Neural crest cell (in vitro differentiated cells): ENCODE measurements at places on chromosomes 4 and X.
A peak's percentile ranks its signal among the peaks of the same experiment; 100 is the strongest.

- peaks cover 4% of the 10 kb centered on the region for H3K36me3 ChIP-seq
- no peak overlapping the region for H3K27ac ChIP-seq
- no peaks in the 10 kb centered on the region for H3K27me3 ChIP-seq
- no peak overlapping the region for H3K4me3 ChIP-seq
- DNase-seq, result no peak
These were observed 85.1 kb downstream of the USP46 start for GRCh38 chr4:52574036-52574435.

- no peak overlapping the region for H3K27ac ChIP-seq
- no peak for DNase-seq
- no peak overlapping the region for H3K4me3 ChIP-seq
- H3K27me3 ChIP-seq, result no peaks in the 10 kb centered on the region
These were observed 26.1 kb downstream of the PDGFC start for GRCh38 chr4:156945532-156945931.

- DNase-seq, result no peak
- no peaks in the 10 kb centered on the region for H3K36me3 ChIP-seq
- H3K27ac ChIP-seq, result no peak overlapping the region
- H3K4me3 ChIP-seq, result peak overlapping the region; percentile 2
- peaks cover 22% of the 10 kb centered on the region for H3K4me1 ChIP-seq
- peaks cover 41% of the 10 kb centered on the region for H3K27me3 ChIP-seq
These were observed 4.0 kb downstream of the IGFBP7 start for GRCh38 chr4:57106181-57106580.

- no peaks in the 10 kb centered on the region for H3K27me3 ChIP-seq
- H3K4me1 ChIP-seq, result peaks cover 73% of the 10 kb centered on the region
- no peak overlapping the region for H3K27ac ChIP-seq
- H3K4me3 ChIP-seq, result no peak overlapping the region
- DNase-seq, result no peak
These were observed 10.2 kb downstream of the GASK1B start for GRCh38 chr4:158162631-158163030.

DNA sequence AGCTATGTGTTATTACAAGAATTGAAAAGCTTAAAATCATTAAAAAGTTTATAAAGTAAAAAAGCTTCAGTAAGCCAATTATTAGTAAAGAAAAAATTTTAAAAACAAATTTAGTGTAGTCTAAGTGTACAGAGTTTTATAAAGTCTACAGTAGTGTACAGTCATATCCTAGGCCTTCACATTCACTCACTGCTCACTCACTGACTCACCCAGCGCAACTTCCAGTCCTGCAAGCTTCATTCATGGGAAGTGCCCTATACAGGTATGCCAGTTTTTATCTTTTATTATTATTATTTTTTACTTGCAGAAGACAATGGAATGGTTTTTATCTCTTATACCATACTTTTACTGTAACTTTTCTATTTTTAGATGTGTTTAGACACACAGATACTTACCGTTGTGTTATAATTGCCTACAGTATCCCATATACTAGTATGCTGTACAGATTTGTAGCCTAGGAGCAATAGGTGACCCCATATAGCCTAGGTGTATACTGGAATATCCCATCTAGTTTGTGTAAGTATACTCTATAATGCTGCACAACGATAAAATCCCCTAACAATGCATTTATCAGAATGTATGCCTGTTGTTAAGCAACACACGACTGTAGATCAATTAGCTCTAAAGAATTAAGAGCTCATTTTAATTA, 230.7 kb downstream of the DCLK2 start:
- no peaks in the 10 kb centered on the region for H3K27me3 ChIP-seq
- H3K4me3 ChIP-seq, result no peak overlapping the region
- H3K27ac ChIP-seq, result no peak overlapping the region
- no peaks in the 10 kb centered on the region for H3K36me3 ChIP-seq
- no peak for DNase-seq

- H3K36me3 ChIP-seq, result no peaks in the 10 kb centered on the region
- DNase-seq, result no peak
- H3K27ac ChIP-seq, result no peak overlapping the region
- H3K27me3 ChIP-seq, result no peaks in the 10 kb centered on the region
- peaks cover 5% of the 10 kb centered on the region for H3K4me1 ChIP-seq
These were observed 62.7 kb downstream of the SHROOM2 start for GRCh38 chrX:9848718-9849479.

GRCh38 chr4:26874110-26874509, 13.5 kb downstream of the STIM2 start:
- no peak overlapping the region for H3K27ac ChIP-seq
- peaks cover 22% of the 10 kb centered on the region for H3K4me1 ChIP-seq
- DNase-seq, result no peak
- no peak overlapping the region for H3K4me3 ChIP-seq
- peaks cover 9% of the 10 kb centered on the region for H3K36me3 ChIP-seq

GRCh38 chr4:89270792-89271191, 36.8 kb downstream of the GPRIN3 start:
- H3K4me1 ChIP-seq, result peaks cover 7% of the 10 kb centered on the region
- H3K36me3 ChIP-seq, result no peaks in the 10 kb centered on the region
- H3K27me3 ChIP-seq, result peaks cover 5% of the 10 kb centered on the region
- no peak overlapping the region for H3K4me3 ChIP-seq

DNA sequence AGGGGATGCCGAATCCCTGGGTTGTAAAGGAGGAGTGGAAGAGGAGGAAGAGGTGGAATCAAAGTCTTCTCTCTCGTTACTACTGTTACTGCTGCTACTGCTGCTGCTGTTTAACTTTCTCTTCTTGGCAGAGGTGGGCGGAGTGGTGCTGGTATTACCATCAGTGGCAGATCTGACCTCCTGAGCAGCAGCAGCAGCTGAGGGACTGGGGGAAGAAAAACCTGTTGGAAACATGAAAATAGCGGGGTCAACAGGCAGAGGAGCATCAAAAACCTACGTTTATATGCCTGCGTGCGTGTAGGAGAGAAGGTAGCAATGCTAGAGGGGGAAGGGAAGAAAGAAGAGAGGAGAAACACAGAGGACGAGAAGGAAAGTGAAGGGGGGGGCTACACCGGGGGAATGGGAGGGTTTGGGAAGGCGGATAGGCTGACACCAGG, 339 bp downstream of the CUL4B start:
- H3K36me3 ChIP-seq, result peaks cover 3% of the 10 kb centered on the region
- peak overlapping the region; percentile 98 for H3K4me3 ChIP-seq
- H3K27ac ChIP-seq, result peak overlapping the region; percentile 91
- H3K4me1 ChIP-seq, result peaks cover 24% of the 10 kb centered on the region
- H3K27me3 ChIP-seq, result no peaks in the 10 kb centered on the region
- peak; percentile 1 for DNase-seq

DNA sequence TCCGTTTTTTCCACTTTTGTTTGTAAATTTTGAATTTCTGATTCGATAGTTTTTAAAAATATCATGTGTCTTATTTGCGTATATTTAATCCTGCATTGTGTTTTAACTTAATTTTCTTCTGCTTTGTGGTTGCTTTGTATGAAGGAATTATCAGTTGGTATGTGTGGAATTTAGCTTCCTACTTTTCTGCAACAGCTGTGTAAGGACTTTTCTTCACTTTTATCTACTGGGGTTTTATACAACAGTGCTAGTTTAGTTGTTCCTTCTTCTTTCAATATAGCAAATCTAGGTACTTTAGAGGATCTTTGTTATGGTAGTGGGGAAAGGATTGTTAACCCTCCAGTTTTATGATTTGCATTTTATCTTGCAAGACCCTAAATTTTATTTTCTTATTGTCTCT, 410.3 kb downstream of the CCSER1 start:
- H3K27ac ChIP-seq, result no peak overlapping the region
- no peaks in the 10 kb centered on the region for H3K27me3 ChIP-seq
- no peaks in the 10 kb centered on the region for H3K4me1 ChIP-seq

DNA sequence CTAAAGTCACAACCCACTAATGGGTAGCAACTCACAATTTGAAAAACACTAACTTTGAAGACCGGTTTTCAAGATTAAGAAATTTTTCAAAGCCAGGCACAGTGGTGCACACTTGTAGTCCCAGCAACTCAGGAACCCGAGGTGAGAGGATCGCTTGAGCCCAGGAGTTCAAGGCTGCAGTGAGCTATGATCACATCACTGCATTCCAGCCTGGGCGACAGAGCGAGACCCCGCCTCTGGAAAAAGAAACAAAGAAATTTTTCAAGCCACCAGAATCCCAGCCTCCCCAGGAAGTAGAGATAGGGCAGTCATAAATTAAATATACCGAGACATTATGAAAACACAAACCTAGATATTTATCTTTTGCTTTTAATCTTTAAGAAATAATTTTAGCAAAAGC, 13.0 kb downstream of the SMARCA1 start:
- peaks cover 11% of the 10 kb centered on the region for H3K4me1 ChIP-seq
- no peak overlapping the region for H3K27ac ChIP-seq
- no peak overlapping the region for H3K4me3 ChIP-seq
- H3K27me3 ChIP-seq, result no peaks in the 10 kb centered on the region
- no peak for DNase-seq

DNA sequence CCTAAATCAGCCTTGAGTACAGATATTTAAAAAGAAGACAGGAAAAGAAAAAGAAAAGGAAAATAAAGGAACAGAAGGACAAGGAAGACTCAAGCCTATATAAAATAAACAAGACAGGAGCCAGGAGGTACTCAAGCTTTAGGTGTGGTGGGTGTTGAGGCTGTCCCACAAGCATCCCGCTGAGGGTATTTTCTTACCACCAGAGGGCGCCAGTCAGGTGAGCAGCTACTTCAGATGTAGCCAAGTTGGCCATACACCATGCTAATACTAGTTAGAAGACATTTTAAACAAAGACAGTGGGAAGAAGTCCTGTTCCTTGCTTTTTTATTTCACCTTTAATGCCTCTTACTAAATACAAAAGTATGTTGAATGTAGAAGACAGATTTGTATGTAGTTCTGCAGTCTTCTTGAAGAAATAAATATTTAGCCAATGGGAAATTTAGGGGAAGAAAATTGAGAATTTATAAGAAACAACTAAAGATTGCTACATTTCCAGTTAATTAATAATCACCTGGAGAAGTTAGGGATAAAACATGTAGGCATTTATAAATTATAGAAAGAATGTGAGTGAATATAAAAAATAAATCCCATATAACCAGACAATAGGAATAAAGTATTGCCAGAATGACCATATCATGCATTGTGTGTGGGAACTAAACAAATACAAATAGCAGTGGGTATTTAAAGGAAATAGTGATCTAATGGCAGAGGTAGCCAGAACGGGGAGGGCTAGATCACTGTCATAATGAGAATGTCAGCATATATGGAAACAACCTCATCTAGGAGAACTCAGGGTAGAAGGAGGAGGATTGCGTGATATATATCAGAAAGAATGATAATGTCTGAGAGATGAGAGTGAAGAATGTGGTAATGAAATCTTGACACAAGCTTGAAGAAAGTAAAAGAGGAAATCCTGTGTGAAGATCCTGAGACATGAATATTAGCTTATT, 71.0 kb downstream of the MTHFD2L start:
- no peak overlapping the region for H3K4me3 ChIP-seq
- H3K27me3 ChIP-seq, result no peaks in the 10 kb centered on the region
- no peaks in the 10 kb centered on the region for H3K36me3 ChIP-seq
- peak; percentile 74 for DNase-seq
- H3K27ac ChIP-seq, result no peak overlapping the region

DNA sequence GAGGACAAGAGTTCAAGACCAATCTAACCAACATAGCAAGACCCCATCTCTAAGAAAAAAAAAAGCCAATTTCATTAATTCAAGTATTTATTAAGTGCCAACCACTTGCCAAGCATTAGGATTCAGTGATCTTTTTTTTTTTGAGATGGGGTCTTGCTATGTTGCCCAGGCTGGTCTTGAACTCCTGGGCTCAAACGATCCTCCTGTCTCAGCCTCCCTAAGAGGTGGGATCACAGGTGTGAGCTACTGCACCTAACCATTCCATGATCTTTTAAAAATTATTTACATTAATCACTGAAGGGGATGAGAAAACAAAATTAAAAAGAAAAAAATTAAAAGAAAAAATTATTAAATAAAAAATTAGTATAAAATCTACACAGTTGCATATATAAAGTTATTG, 24.4 kb downstream of the HELQ start:
- no peak overlapping the region for H3K27ac ChIP-seq

- DNase-seq, result no peak
- no peaks in the 10 kb centered on the region for H3K27me3 ChIP-seq
- no peaks in the 10 kb centered on the region for H3K4me1 ChIP-seq
- no peak overlapping the region for H3K4me3 ChIP-seq
These were observed 33.9 kb downstream of the SPRY1 start for GRCh38 chr4:123430501-123430900.

DNA sequence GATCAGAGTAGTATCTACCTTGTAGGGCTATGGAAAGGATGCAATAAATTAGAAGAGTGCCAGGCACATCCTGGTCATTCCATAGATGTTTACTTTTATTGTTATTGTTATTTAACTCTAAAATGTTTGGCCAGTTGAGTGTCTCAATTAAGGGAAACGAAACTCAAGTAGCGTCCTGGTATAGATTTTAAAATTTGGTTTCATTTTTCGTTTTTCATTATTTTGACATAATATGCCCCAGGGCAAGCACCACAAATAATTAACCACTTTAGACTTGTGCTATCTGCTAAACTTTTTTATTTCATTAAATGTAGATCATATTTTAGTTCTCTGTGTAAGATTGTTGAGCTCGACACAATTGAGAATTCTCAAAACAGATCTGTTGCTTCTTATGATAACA, 179.7 kb upstream of the PRPS2 start:
- no peaks in the 10 kb centered on the region for H3K4me1 ChIP-seq
- no peaks in the 10 kb centered on the region for H3K36me3 ChIP-seq
- DNase-seq, result no peak
- no peaks in the 10 kb centered on the region for H3K27me3 ChIP-seq
- no peak overlapping the region for H3K4me3 ChIP-seq
- no peak overlapping the region for H3K27ac ChIP-seq

GRCh38 chr4:175413561-175413960, 398.5 kb downstream of the GPM6A start:
- H3K27me3 ChIP-seq, result no peaks in the 10 kb centered on the region
- peaks cover 7% of the 10 kb centered on the region for H3K36me3 ChIP-seq
- no peak for DNase-seq
- H3K4me1 ChIP-seq, result no peaks in the 10 kb centered on the region

DNA sequence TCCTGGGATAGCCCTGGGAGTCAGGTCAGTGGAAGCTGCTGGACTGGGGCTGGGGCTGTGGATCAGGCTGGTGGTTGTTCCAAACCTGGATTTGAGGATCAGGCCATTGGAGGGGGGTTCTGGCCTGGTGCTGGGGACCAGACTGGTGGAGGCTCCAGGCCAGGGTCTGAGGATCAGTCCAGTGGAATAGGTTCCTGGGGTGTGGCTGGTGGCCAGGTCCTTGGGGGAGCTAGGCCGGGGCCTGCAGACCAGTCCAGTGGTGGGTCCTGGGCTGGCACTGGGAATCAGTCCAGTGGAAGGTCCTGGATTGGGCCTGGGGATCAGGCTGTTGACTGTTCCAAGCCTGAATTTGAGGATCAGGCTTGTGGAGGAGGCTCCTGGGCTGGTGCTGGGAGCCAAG, 8.0 kb downstream of the ARMCX4 start:
- H3K4me1 ChIP-seq, result no peaks in the 10 kb centered on the region
- peaks cover 40% of the 10 kb centered on the region for H3K36me3 ChIP-seq
- no peaks in the 10 kb centered on the region for H3K27me3 ChIP-seq
- DNase-seq, result no peak
- no peak overlapping the region for H3K27ac ChIP-seq
